ENCODE measurements at places on chromosomes 16 and 17.

GRCh38 chr17:13421581-13422130 is 180.1 kb downstream of the HS3ST3A1 start:
- DNase-seq: no peak

GRCh38 chr17:45786349-45786748 is 2.2 kb downstream of the CRHR1 start:
- no peak for DNase-seq

GRCh38 chr17:80472996-80473395 is 3.4 kb downstream of the NPTX1 start:
- DNase-seq: no peak

- DNase-seq: no peak
Measured at GRCh38 chr17:73482251-73482716, 162.0 kb downstream of the SDK2 start.

- peak; percentile 31 for DNase-seq
Measured at GRCh38 chr16:75063549-75064088, 53.0 kb downstream of the LDHD start.

GRCh38 chr16:47016700-47017133 is 43.2 kb upstream of the DNAJA2 start:
- no peak for DNase-seq

DNA sequence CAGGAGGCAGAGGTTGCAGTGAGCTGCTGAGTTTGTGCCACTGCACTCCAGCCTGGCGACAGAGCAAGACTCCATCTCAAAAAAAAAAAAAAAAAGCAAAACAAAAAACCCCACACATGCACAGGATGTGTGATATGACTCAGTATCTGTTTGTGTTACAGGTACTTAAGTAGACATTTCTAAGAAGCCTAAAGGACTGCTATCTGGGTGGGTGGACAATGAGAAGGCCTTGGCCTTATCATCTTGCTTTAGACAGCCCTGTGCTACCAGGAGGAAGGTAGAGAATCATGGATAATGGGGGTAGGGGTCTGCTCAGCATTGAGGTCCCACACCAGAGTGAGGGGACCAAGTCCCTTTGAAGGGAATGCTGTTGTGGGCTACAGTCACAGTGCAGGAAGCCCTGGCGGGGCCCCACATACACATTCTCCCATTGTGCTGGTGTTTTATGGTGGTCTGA is 26.7 kb downstream of the PLD6 start:
- no peak for DNase-seq

GRCh38 chr16:29148867-29149272 is 164.0 kb downstream of the LAT start:
- peak; percentile 24 for DNase-seq

DNA sequence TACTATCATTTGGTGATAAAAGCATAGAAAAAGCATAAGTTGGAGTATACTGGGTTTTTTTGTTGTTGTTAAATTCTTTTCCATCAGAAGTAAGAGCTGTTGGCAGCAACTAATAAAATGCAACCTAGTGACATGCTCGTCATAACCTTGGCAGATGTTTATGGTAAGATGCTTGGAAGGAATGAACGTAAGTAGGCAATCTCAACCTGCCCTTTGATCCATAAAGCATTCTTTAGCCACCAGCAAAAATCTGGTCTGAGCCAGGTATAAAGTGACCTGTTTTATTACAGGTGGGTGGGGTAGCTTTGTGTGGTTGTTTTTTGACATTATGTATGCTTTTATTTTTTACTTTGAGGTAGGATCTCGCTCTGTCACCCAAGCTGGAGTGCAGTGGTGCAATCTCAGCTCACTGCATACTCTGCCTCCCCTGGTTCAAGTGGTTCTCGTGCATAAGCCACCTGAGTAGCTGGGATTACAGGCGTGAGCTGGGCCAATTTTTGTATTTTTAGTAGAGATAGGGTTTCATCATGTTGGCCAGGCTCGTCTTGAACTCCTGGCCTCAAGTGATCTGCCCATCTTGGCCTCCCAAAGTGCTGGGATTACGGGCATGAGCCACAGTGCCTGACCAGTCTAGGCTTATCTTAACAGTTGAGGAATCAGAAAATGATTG is 22.0 kb downstream of the WSB1 start:
- no peak for DNase-seq

- no peak for DNase-seq
Measured at GRCh38 chr16:76676356-76676755, 399.2 kb downstream of the CNTNAP4 start.

- no peak for DNase-seq
Measured at GRCh38 chr16:59212492-59213024, 478.4 kb upstream of the GOT2 start.

GRCh38 chr17:82830249-82830661 is 9.6 kb downstream of the ZNF750 start:
- peak; percentile 33 for DNase-seq

DNA sequence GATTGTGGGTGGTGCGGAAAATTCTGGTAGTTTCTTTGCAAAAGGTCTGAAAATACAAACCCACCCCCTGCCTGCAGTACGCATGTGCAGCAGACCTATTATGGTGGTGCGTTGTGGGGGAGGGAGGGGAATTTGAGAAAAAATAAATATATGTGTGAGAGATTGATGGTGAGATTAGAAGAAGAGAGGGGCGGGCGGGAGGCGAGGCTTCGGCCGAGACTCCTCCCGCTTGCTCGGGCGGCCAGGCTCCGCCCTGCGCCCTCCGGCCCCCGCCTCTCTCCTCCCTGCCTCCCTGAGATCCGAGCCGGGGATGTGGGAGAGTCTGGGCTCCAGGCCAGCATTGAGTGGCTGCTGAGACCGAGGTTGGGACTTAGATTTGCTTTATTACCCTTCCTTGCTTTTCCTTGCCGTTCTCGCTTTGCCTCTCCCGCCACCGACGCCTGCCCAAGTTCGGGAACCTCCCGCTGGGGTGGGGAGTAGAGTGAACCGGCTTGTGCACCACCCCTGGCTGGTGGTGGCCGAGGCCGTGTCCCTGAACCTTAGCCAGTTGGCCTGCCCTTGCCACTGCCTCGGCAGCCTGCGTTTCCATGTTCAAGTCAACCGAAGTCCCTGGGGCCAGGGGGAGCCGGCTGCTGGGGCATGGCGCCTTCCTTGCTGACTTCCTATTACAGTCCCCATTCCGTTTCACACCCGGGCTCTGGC is 956 bp upstream of the CHD3 start:
- DNase-seq: peak; percentile 92

DNA sequence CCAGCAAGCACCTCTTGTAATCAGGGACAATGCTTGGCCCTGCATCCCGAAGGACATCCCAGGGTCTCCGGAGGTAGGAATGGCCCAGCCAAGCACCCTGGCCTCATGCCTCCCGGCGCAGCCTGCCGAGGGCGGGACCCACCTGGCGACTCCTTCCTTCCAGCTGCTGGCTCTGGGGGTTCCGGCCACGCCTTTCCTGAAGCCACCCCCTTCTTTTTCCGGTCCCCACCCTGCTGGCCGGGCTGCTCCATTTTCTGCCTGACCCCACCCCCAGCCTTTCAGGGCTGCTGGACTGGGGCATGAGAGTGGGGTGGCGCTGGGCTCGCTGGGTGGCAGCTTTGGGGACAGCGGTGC is 22.5 kb upstream of the CIBAR2 start:
- no peak for DNase-seq

- no peak for DNase-seq
Measured at GRCh38 chr16:51149721-51150164, 1.3 kb downstream of the SALL1 start.

DNA sequence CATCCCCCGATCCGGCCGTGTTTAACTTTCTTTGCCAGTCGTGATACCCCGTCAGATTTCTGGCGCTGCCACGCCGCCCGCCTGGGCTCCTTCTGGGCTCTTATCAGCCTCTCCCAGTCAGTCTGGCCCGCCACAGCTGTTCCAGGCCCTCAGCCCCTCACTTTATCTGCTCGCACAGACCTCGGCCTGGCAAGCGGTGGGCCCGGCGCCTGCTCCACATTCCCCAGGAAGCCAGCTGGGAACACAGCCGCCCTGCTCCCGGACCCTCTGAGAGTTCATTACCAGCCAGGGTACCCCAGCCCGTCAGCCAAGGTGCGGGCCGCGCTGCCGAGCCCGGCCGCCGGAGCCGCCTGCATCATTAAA is 157.5 kb downstream of the ZNF423 start:
- no peak for DNase-seq

GRCh38 chr16:84467709-84468108 is 36.8 kb downstream of the MEAK7 start:
- DNase-seq: no peak

DNA sequence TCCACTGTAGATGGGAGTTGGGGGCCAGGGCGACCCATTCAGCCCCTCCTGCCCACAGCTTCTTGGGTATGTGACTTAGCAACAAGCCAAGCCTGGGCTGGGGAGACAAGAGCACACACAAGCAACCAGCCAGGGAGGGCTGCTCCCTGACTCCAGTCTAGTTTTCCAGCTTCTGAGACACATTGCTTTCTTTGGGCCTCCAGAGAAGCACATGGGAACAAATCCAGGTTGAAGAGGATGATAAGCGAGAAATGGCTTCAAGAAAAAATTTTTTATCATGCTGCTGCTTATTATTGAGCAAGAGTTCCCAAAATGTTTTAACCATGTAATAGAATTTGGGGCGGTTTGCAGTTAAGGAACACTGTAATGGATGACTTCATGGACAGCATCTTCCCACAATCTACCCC is 173.7 kb downstream of the SOX9 start:
- DNase-seq: no peak

- DNase-seq: no peak
Measured at GRCh38 chr17:58227733-58228132, 8.7 kb upstream of the MKS1 start.

- DNase-seq: no peak
Measured at GRCh38 chr16:756428-756827, 4.1 kb upstream of the MSLN start.

DNA sequence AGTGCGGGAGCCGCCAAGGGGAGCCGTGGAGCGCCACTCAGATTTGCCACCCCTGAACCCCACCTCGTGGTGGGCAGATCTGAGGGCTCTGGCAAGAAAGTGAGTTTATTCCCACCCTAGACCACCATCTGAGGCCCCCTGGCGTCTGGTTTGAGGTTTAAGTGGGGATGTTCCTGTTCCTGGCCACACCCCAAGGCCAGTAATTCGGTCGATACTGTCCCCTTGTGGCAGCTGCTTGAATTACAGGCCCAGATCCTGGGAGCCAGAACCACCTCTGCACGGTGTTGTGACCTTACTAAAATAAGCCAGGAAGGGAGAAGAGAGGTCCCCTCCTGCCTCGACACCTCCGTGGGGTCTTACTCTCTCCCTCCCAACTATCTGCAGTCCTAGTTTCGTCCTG is 3.3 kb upstream of the LAT start:
- DNase-seq: no peak

DNA sequence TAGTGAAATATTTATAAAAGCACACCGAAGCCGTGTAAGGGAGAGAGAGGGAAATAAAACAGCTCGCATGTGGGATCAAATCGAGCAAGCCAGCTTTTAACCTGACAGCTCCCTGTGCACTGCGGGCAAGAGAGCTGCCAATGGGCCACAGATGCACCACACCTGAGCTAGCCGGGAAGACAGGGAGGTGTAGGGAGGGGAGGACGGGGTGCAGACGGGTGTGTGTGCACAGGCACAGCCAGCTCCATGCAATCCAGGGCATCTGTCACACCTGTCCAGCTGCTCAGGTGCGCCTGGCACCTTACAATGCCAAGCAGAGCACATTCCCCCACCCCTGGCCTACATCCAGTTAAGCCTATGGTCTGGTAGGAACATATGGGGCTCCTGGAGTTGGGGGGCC is 70.0 kb downstream of the C16orf78 start:
- DNase-seq: no peak

DNA sequence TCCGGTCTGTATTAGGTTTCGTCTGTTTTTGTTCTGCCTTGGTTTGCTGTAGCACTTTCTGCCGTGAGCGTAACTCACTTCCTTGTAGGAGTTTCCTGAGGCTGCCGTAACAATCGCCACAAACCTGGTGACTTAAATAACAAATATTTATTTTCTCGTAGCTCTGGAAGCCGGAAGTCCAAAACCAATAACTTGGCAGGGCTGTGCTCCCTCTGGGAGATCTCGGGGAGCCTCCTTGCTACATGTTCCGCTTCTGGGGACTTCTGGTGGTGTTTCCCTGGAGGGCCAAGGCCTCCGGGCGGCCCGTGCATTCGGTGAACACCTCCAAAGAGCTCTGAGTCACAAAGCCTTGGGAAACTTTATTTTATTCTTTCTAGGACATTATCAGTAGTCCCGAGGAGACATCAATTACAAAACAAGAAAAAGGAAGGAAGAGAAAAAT is 6.8 kb upstream of the WDR45B start:
- DNase-seq: no peak

- DNase-seq: no peak
Measured at GRCh38 chr17:27496005-27496404, 39.8 kb downstream of the KSR1 start.

DNA sequence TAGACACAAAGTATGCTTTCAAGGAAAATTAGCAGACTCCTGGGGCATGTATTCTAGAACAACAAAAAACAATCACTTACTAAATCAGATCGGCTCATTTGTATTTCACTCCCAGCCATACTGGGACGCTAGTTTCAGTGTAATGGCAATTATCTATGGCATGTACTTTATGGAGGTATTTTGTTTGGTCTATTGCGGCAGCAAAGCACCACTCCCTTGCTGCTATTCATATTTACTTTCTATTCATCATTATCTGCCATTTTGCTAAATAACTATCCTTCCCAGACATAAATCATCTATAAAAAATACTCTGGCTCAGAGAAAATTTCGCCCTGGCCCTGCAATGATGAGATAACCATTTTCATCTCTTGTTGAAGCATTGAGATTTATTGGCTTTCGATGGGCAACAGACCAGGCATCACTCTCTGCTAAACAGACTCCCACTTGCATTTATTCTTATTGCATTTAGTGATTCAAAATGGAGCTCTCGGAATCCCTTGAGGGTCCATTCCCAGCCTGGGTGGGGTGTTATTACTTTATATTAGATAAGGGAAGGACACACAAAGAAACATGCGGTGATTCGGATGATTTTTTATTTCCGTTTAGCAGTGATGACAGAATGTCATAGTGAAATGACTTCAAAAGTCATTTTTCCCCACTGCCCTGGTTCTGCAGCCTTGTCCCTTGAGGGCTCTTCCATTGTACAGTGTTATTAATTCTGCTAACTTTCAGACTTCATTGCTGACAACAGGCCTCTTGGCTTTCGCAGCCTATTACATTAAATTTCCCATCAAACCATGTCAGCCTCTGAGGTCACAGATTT is 225.8 kb downstream of the IRX3 start:
- DNase-seq: no peak

GRCh38 chr16:71912534-71913275 is 17.4 kb downstream of the IST1 start:
- no peak for DNase-seq

Measured in head of caudate nucleus (tissue), 42 donors.